ENCODE measurements at places on chromosomes 13 and 19.

DNA sequence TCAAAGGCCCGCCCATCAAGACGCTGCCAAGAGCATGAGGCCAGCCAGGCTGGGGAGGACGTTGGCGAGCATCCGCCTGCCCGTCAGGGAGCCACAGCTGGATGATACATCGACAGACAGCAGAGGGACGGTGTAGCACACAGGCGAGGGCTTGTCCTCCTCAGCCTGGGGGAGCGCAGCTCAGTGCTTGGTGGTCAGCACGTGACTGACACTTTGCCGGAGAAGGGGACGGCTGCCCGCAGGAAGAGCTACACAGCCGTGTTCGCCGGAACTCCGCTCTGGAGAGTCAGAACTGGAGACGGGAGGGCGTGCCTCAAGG, 34.1 kb downstream of the CSNK1G2 start:
- no peak for DNase-seq
- no peak overlapping the region for H3K4me3 ChIP-seq
- H3K36me3 ChIP-seq, result peaks cover 7% of the 10 kb centered on the region

DNA sequence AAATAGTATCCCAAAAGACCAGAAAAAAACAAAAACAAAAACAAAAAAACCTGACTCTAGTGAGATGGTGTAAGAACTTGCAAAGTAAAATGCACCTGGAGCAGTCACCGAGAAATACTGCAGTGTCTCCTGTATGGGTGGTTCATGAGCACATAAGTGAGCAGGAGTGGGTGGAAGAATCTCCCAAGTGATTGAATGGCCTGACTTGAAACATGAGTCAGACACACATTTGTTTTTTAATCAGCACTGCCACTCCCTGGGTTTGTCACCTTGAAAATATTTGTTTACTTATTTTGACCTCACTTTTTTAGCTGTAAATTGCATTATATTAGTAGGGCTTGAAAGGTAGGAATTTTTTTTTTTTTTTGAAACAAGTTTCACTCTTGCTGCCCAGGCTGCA, 2.0 kb downstream of the ZNF431 start:
- DNase-seq, result no peak
- no peaks in the 10 kb centered on the region for H3K4me1 ChIP-seq
- H3K36me3 ChIP-seq, result no peaks in the 10 kb centered on the region
- H3K27ac ChIP-seq, result no peak overlapping the region
- H3K27me3 ChIP-seq, result no peaks in the 10 kb centered on the region

- H3K27ac ChIP-seq, result no peak overlapping the region
- no peaks in the 10 kb centered on the region for H3K27me3 ChIP-seq
- no peak overlapping the region for H3K4me3 ChIP-seq
These were observed 25.9 kb downstream of the RXFP2 start for GRCh38 chr13:31765138-31765785.

GRCh38 chr13:75410207-75410606, 71.8 kb downstream of the TBC1D4 start:
- H3K4me1 ChIP-seq, result peaks cover 6% of the 10 kb centered on the region
- H3K36me3 ChIP-seq, result no peaks in the 10 kb centered on the region
- no peak overlapping the region for H3K4me3 ChIP-seq
- H3K27me3 ChIP-seq, result no peaks in the 10 kb centered on the region
- DNase-seq, result no peak
- no peak overlapping the region for H3K27ac ChIP-seq

GRCh38 chr13:33690354-33690753, 127.6 kb upstream of the RFC3 start:
- H3K36me3 ChIP-seq, result no peaks in the 10 kb centered on the region
- H3K4me1 ChIP-seq, result no peaks in the 10 kb centered on the region
- no peak for DNase-seq
- no peak overlapping the region for H3K27ac ChIP-seq
- H3K4me3 ChIP-seq, result no peak overlapping the region
- no peaks in the 10 kb centered on the region for H3K27me3 ChIP-seq

GRCh38 chr13:44605275-44605674, 29.1 kb upstream of the TSC22D1 start:
- no peaks in the 10 kb centered on the region for H3K27me3 ChIP-seq
- DNase-seq, result no peak
- H3K4me1 ChIP-seq, result no peaks in the 10 kb centered on the region
- no peaks in the 10 kb centered on the region for H3K36me3 ChIP-seq

DNA sequence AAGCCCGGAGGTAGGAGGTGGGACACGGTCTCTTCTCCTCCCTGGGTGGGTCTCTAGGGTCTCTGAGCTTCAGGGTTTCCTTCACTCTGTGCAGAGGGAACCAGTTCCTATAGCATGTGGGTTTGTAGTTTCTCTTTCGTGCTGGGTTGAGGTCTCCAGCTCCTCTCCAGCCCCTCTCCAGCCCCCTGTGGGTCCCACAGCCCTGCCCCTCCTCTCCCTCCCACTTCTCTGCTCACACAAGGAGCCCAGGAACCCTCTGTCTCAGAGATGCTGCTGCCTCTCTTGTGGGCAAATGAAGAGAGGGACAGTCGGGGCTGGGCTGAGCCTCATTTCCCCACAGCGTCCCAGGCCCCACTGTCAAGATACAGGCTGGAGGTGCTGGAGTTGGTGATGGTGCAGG, 1.4 kb downstream of the SIGLEC7 start:
- no peaks in the 10 kb centered on the region for H3K27me3 ChIP-seq
- H3K4me1 ChIP-seq, result no peaks in the 10 kb centered on the region
- no peak for DNase-seq

DNA sequence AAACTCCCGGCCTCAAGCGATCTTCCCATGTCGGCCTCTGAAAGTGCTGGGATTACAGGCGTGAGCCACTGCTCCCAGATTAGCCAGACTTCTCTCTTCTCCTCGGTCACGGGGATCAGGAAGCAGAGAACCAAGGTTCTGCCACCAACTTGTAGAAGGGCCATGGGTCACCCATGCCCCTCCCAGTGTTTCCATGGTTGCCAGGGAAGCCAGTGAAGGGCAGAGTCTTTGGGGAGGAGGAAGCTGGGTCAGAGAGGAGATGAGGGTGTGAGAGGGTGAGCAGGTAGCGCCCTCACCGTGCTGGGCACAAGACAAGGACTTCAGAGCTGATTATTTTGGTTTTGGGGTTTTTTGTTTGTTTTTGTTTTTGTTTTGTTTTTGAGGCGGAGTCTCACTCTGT, 77.1 kb downstream of the GNG7 start:
- H3K4me3 ChIP-seq, result no peak overlapping the region
- no peaks in the 10 kb centered on the region for H3K27me3 ChIP-seq
- peak overlapping the region; percentile 67 for H3K27ac ChIP-seq
- DNase-seq, result no peak
- H3K4me1 ChIP-seq, result peaks cover 50% of the 10 kb centered on the region
- no peaks in the 10 kb centered on the region for H3K36me3 ChIP-seq

DNA sequence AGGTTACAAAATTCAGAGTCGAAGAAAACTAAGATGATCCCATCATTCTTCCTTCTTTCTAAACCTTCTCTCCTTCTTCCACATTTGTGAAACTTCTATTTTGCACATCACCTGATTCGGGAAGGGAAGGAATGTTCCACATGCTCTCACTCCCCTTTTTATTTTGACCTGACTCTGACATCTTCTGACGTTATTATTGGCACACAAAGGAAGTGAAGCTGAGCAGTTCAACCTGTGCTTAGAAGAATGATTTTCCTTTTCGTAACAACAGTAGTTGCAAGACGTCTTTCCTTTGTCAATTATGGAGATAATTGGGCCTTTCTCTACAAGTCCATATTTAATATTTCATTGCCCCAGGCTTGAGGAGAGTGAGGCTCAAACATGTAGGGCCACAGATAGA, 18.0 kb downstream of the FAM124A start:
- no peak overlapping the region for H3K27ac ChIP-seq
- H3K4me1 ChIP-seq, result no peaks in the 10 kb centered on the region
- H3K27me3 ChIP-seq, result no peaks in the 10 kb centered on the region
- no peak for DNase-seq

DNA sequence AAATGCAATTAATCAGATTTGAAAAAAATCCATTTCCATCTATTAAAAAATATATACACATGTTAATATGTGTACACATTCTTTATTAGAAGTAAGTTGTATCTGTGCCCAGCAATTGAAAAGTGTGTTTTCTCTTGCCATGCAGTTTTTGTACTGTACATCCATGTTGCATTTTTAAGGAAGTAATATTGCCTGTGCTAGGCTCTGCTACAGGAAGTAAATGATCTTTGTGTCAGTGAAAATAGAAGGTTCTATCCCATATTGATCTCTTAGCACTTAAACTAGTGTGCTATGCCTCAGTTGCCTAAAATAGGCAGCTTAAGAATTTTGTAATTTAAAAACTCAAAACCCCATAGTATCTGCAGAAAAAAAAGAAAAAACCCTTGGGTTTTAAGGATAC, 122.5 kb downstream of the CDK8 start:
- no peaks in the 10 kb centered on the region for H3K27me3 ChIP-seq
- H3K27ac ChIP-seq, result no peak overlapping the region

DNA sequence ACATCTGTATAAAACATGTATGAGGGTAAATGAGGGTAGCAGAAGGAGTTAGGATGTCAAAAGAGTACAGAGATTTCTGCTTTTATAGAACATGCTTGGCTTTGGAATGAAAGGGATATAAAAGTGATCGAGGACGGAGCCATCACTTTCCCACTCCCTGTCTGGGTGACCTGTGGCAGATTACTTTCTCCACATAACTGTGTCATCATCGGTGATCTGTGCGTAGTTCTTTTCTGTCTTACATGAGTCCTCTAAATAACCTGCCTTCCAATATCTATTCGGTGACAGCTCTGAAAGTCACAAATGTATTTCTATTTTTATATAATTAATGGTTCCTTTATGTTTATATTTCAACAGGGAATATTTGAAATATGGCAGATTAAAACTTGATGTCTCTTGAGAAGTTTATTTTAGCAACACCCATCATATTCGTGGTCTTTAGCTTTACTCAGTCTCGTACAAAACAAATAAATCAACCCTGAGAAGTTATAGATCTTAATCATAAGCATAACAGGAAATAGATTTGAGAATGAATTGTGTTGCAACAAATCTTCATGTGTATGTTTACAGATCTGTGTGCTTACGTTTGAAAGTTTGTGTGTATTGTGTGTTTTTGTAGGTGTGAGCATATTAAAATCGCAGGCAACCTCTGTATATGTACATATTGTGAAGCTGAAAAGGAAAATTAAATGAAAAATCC, 1094.3 kb downstream of the EFNB2 start:
- H3K4me1 ChIP-seq, result no peaks in the 10 kb centered on the region
- H3K27me3 ChIP-seq, result no peaks in the 10 kb centered on the region
- DNase-seq, result no peak

DNA sequence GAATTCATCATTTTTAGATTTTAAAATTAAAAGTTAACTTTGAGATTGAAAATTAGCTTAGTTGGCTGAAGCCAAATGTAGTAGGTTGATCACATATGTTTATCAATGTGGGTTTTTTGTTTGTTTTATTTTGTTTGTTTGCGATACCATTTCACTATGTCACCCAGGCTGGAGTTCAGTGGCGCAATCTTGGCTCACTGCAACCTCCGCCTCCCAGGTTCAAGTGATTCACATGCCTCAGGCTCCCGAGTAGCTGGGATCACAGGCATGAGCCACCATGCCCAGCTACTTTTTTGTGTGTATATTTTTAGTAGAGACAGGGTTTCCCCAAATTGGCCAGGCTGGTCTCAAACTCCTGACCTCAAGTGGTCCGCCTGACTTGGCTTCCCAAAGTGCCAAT, 665.7 kb upstream of the SLC10A2 start:
- DNase-seq, result no peak
- no peaks in the 10 kb centered on the region for H3K27me3 ChIP-seq

- H3K36me3 ChIP-seq, result no peaks in the 10 kb centered on the region
- H3K4me1 ChIP-seq, result no peaks in the 10 kb centered on the region
- H3K4me3 ChIP-seq, result no peak overlapping the region
These were observed 6.0 kb upstream of the GRTP1 start for GRCh38 chr13:113369881-113370280.

GRCh38 chr19:461721-462551, 1.1 kb upstream of the SHC2 start:
- H3K36me3 ChIP-seq, result no peaks in the 10 kb centered on the region
- peak; percentile 62 for DNase-seq
- peak overlapping the region; percentile 34 for H3K27ac ChIP-seq

DNA sequence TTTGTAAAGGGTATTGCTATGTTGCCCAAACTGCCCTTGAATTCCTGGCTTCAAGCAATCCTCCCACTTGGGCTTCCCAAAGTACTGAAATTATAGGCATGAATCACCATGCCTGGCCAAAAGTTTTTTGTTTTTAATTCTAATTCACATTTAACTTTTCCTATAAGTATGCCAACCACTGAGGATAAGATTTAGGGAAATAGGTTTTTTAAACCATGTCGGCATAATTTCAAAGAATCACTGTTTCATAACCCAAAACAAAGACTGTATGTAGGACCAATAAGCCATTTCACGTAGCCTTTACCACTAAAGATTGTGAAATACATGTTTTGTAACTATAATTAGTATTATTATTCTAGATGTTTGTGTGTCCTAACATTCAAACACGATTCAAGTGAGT, 8.2 kb downstream of the ZDHHC20 start:
- H3K27ac ChIP-seq, result no peak overlapping the region
- no peak for DNase-seq
- H3K27me3 ChIP-seq, result no peaks in the 10 kb centered on the region
- H3K36me3 ChIP-seq, result no peaks in the 10 kb centered on the region

DNA sequence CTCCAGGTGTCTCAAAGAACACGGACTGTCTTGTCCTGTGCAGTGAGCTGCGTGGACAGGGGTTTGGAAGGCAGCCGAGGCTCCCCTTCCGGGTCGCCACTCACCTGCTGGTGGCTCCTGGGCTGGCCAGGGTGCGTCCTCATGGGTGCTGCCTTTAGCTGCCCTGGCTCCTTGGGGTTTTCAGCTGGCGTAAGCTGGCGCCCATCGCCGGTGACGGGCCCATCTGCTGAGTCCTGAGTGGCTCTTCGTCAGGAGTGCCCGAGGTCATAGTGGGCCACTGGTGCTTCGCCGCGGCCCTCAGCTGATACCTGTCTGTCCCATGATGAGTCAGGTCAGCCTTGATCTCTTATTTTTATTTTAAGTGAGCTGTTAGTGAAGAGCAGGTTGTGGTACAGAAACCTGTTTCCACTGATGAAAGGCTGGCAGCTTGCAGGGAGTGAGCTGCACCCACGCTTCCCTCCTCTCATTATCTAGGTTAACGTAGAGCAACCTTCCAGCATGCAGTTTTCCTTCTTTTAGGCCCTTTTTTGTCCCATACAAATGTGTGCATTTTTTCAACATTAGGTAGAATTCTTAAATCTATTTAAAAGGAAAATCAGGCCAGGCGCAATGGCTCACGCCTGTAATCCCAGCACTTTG, 18.4 kb downstream of the EPN1 start:
- DNase-seq, result no peak
- H3K27ac ChIP-seq, result no peak overlapping the region
- no peaks in the 10 kb centered on the region for H3K27me3 ChIP-seq
- H3K4me1 ChIP-seq, result no peaks in the 10 kb centered on the region
